ENCODE measurements at places on chromosomes 1 and 21. TPM values are rescaled to one million over a fixed set of nuclear protein-coding genes. Genes with fewer than 3 reads are reported as not detected.

DNA sequence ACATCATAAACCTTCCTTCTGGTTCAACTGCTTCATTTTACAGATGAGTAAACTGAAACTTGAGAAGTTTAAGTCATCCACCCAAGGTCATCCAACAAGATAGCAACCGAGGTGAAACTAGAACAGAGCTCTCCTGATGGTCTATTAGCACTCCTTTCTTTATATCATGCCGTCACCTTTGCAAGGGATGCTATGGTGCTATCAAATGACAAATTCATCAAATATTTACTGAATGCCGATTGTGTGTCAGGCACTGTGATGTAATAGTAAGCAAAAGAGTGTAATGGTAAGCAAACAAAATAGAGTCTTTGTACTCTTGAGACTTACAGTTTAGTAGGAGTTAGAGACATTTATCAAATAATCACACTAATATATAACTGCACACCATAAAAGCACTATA is 14.0 kb upstream of the SGIP1 start:
- H3K27ac ChIP-seq = no peak overlapping the region
- H3K4me3 ChIP-seq = no peak overlapping the region
- H3K4me1 ChIP-seq = no peaks in the 10 kb centered on the region

Gene SH2D1B
- 1.1 TPM for polyA plus RNA-seq

DNA sequence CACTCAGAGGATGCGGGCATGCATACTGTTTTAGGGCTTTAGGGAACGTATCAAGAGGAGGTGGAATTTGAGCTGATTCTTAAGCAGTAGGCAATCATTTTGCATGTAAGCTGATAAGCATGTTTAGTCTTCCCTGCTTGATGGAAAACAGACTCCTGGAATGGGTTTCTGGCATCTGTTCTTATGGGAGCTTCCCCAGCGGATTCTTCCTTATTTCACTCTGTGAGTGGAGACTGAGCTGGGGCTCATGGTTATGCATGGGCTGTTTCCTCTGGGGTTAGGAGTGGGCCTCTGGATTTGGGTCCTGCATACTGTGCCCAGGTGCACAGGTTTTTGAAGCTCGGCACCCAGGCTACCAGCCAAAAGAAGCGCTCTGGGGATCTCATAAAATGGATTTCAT is 93.4 kb downstream of the DIRAS3 start:
- H3K4me3 ChIP-seq = no peak overlapping the region
- H3K4me1 ChIP-seq = no peaks in the 10 kb centered on the region
- no peaks in the 10 kb centered on the region for H3K36me3 ChIP-seq
- no peaks in the 10 kb centered on the region for H3K27me3 ChIP-seq
- DNase-seq = no peak

DNA sequence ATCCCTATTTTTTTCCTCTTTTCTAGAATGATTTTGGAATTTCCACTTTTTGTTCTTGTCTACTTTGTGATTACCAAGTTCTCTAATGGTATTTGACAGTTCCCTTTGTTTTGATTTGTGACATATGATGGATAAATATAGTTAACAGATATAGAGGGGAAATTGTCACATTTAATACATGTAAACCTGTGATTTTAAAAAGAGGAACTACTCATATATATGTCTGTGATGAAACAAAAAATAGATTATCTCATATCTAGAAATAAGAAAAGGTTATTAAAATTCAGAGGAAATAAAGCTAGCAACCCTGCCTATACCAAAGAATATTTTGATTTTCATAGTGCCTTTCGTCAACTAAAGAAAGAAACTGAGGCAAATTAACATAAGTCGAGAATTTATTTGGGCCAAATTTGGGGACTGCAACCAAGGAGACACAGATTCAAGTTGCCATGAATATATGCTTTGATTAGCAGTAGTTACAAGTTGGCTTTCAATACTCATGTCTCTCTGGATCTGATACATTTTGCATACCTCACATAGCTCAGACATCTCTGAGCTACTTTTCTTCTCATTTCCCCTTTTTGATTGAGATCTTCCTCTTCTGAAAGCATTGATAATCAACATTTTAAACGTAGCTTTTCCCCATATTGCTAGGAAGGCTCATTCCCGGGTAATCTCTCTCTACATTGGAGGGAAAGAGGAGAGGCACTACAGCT is 15.6 kb upstream of the C21orf91 start:
- H3K4me1 ChIP-seq = no peaks in the 10 kb centered on the region
- no peaks in the 10 kb centered on the region for H3K27me3 ChIP-seq
- no peak overlapping the region for H3K27ac ChIP-seq
- DNase-seq = no peak

DNA sequence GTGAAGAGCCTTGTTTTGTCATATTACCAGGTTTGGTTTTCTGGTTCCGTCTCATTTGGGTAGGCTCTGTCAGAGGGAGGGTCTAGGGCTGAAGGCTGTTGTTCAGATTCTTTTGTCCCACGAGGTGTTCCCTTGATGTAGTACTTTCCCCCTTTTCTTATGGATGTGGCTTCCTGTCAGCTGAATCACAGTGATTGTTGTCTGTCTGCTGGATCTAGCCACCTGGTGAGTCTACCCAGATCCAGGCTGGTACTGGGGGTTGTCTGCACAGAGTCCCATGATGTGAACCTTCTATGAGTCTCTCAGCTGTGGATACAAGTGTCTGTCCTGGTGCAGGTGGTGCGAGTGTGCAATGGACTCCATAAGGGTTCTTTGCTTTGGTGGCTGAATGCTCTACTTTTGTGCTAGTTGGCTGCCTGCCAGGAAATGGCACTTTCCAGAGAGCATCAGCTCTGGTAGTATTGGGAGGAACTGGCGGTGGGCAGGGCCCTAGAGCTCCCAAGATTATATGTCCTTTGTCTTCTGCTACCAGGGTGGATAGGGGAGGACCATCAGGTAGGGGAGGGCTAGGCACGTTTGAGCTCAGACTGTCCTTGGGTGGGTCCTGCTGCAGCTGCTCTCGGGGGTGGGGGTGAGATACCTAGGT is 246.0 kb downstream of the RYR2 start:
- H3K27me3 ChIP-seq = no peaks in the 10 kb centered on the region
- DNase-seq = no peak
- no peak overlapping the region for H3K4me3 ChIP-seq
- no peaks in the 10 kb centered on the region for H3K36me3 ChIP-seq
- H3K4me1 ChIP-seq = no peaks in the 10 kb centered on the region
- no peak overlapping the region for H3K27ac ChIP-seq

DNA sequence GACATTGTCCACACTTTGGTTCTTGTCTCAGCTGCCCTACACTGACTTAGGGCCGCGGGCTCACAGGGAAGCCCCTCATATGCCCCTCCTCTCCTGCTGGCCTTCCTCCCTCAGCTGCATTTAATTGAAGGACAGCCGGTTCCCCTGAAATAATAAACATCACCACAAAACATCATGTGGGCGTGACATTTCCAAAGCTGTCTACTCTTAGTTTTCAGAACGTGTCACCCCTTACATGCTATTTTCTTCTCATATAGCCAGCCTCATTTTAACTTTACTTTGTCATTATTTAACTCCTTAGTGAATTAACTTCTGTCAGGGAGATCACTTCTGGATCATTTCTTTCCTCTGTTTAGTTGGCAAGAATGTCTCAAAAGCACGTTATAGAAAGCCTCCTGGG is 103.2 kb downstream of the COLGALT2 start:
- no peak for DNase-seq
- no peak overlapping the region for H3K4me3 ChIP-seq
- no peak overlapping the region for H3K27ac ChIP-seq
- H3K27me3 ChIP-seq = no peaks in the 10 kb centered on the region
- no peaks in the 10 kb centered on the region for H3K36me3 ChIP-seq

Gene AURKAIP1
- 119 TPM for polyA plus RNA-seq

Gene EDN2
- not detected for polyA plus RNA-seq

DNA sequence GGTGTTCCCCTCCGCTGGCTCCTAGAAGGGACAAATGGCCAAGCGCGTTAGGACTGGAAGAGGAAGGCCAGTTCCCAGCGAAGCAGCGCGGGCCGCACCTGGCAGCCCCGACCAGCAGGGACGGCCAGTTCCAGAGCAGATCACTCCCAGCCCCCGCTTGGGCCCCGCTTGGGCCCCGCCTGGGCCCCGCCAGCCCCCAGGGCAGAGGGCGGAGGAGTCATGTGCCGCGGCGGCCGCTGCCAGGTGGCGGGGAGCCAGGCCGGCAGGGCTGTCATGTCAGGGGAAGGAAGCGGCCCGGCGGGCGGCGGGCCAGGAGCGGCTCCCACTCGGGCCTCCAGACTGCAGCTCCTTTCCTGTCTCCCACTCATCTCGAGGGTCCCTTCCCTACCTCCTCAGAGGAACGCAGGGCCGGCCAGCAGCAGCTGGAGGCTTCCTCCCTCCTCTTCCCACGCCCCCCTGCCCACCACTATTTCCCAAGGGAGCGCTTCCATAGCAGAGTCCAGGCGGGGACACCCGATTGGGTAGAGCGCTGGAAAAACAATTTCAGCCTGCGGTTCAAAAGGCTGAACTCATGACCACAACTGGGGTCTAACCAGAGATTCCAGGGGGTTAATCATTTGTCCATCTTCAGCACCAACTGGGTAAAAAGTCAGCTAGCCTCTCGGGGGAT is 16.5 kb downstream of the ZNF697 start:
- DNase-seq = peak; percentile 88
- H3K4me1 ChIP-seq = peaks cover 5% of the 10 kb centered on the region
- peak overlapping the region; percentile 45 for H3K4me3 ChIP-seq
- no peak overlapping the region for H3K27ac ChIP-seq
- H3K36me3 ChIP-seq = no peaks in the 10 kb centered on the region
- H3K27me3 ChIP-seq = no peaks in the 10 kb centered on the region

All from aorta (tissue), 5 donors.